Osteocyte (in vitro differentiated cells): ENCODE measurements at places on chromosomes 3 and 15. TPM values are rescaled to one million over a fixed set of nuclear protein-coding genes. Genes with fewer than 3 reads are reported as not detected.

DNA sequence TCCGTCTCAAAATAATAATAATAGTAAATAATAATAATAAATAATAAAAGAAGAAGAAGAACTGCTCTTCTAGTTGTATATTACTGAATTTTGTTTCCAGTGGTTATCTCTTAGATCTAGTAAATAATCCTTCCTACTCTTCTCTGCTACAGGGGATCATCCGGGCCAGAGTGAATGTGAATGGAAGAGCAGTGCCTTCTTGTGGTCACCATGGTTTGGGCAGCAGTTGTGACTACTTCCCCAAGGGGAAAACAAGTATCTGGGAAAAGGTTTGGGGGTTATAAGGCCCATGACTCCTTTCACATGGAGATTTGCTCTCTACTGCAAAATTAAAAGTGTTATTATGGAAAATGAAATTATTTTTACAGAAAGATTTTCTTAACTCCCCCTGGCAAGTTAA is 5.5 kb upstream of the OR5K1 start:
- no peak for DNase-seq
- H3K27me3 ChIP-seq, result peaks cover 17% of the 10 kb centered on the region
- H3K27ac ChIP-seq, result no peak overlapping the region
- H3K4me3 ChIP-seq, result no peak overlapping the region
- H3K4me1 ChIP-seq, result no peaks in the 10 kb centered on the region
- H3K36me3 ChIP-seq, result no peaks in the 10 kb centered on the region

Gene RASL12
- 0.73 and 0.78 TPM in 2 replicates for total RNA-seq

- no peaks in the 10 kb centered on the region for H3K27me3 ChIP-seq
- H3K36me3 ChIP-seq, result no peaks in the 10 kb centered on the region
- H3K4me1 ChIP-seq, result peaks cover 11% of the 10 kb centered on the region
- H3K4me3 ChIP-seq, result no peak overlapping the region
These were observed 327.1 kb downstream of the ZIC1 start for GRCh38 chr3:147736226-147736625.

- H3K4me3 ChIP-seq, result no peak overlapping the region
- peak overlapping the region; percentile 59 for H3K27ac ChIP-seq
- peaks cover 6% of the 10 kb centered on the region for H3K36me3 ChIP-seq
- H3K27me3 ChIP-seq, result no peaks in the 10 kb centered on the region
These were observed 16.6 kb downstream of the SLC4A7 start for GRCh38 chr3:27467545-27467944.

DNA sequence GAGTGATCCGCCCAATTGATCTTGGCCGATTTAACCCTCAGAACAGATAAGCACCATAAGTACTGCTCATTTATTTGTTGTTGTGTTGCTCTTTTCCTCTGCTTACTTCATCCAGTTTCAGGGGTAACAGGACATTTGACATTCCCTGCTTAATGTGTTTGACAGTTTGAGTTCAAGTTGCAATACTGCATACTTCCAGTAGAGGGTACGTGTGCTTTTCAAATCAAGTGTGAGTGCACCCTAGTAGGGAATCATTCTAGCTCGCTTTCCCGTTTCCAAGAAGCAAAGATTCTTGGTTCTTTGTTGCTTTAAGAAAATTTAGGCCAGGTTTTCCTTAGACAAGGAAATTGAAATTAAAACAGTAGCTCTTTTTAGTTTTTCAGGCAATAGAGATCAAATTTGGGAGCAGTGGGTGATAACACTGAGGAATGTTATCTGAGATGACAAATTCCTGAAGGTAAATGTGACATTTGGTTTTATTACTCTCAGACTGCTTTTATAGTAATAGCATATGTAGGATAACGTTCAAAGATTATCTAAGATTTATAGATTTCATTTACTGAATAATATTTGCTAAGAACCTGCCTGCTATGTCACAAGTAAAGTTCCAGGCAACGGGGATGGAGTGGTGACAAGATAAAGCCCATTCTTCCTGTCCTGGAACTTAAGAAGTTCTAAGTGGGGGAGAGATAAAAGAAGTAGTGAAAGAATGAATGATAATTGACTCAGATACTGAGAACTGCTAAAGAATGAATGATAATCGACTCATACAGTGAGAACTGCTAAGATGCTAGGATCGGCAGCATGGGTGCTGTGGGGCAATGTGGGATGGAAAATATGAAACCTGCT is 73.3 kb downstream of the SYNPR start:
- H3K4me1 ChIP-seq, result no peaks in the 10 kb centered on the region
- no peak overlapping the region for H3K4me3 ChIP-seq
- no peak overlapping the region for H3K27ac ChIP-seq
- H3K36me3 ChIP-seq, result no peaks in the 10 kb centered on the region
- peaks cover 35% of the 10 kb centered on the region for H3K27me3 ChIP-seq
